Aorta (tissue), 5 donors: ENCODE measurements at places on chromosomes 5 and 9.

DNA sequence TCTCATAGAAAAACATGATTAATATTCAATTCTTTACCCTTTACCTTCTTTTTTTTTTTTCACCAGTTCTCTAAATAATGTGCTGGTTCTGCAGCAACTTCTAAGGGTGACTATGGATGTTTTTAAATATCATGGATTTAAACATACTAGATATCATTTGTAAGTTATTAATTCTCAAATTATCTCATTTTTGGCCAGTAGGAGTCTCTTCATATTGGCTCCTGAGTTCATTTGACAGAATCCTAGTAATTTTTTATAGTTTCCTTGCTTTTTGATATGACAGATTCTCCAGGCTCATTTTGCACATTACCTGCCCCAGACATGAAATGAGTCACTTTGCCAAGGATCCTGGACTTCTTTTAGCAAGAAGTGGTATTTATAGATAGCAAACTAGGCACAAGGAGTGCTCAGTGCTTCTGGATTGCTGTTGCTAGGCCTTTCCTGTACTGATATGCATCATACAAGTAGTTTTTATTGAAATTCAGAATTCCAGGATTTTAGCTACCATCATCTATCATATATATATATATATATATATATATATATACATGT lies 201.3 kb upstream of the IL12B start:
- DNase-seq: no peak

- no peak for DNase-seq
These were observed 18.9 kb downstream of the OGN start for GRCh38 chr9:92385477-92385876.

GRCh38 chr9:21591221-21592062 lies 109.3 kb upstream of the IFNE start:
- peak; percentile 78 for DNase-seq

- DNase-seq: no peak
These were observed 193.6 kb downstream of the MTRR start for GRCh38 chr5:8062521-8062920.

GRCh38 chr9:31153250-31153840 lies 1231.1 kb upstream of the ACO1 start:
- DNase-seq: no peak

DNA sequence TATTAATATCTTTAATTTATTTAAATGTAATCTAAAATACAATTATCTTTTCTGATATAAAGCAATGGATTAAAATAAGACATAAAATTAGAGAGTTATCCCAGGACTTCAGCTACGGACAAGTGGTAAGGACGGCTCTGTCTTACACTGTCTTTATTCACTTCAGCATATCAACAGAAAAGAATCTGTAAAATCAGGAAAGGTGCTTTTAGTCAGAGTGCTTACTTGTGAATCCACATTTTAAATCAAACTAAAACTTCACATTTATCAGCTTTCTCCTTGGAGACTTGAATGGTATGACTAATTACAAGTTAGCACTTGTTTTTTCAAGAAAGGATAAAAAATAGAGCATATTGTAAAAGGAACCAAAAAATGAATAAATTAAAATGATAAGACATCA lies 39.3 kb downstream of the ST8SIA4 start:
- no peak for DNase-seq

- no peak for DNase-seq
These were observed 30.7 kb downstream of the TCF7 start for GRCh38 chr5:134145041-134145757.

- DNase-seq: no peak
These were observed 44.0 kb downstream of the NNT start for GRCh38 chr5:43646992-43647391.

DNA sequence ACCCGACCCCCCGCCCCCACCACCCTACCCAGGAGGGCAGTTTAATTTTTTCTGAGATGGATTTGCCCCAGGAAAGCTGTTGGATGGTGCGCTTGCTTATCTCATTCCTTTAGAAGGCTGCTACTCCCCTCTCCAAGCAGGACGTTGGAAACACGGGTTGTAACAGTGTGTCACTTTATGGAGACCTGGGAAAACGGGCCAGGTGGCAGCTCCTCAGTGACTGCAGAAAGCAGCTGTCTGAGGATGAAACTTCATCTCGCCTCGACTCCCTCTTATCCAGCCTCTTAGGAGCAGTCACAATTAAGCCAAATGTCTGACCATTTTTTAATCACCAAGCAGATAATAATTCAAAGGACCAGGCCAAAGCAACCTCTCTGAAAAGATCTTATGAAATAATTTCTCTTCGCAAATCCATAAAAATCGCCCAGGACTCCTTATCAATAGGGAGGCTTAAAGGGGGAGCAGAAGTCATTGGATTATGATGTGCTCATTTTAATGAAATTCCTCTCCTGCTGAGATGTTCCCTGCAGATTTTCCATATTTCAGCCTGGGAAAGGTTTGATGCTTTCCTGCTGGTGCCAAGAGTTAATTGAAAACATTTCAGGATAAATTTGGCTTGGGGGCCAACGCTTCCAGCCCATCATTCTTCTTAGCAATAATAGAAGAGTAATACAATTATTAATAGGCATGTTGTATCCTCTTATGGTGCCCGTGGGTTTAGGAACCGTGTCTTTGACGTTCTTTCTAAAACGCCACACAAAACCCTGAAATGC lies 26.0 kb downstream of the GAS1 start:
- DNase-seq: no peak

DNA sequence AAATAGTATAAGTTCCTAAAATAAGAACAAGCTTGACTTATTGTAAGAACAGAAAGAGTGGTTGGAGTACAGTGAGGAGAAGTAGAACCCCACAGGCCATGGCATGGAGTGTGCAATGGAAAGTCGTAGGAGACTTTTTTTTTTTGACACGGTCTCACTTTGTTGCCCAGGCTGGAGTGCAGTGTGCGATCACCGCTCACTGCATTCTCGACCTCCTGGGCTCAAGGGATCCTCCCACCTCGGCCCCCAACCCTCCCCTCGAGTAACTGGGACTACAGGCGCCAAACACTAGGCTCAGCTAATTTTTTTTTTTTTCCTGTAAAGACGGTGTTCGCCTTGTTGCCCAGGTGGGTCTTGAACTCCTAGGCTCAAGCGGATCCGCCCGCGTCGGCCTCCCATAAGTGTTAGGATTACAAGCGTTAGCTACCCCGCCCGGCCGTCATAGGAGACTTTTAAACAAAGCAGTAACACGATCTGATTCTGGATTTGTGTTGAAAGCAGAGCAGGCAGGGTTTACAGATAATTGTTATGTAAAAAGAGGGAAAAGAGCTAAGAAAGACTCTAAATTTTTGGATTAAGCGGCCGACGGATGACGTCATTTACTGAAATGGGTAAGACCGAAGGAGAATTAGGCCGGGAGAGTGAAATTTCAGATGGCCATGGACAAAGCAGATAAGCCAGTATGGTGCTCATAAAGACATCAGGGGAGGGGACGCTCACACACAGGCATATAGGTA lies 752 bp downstream of the TSTD2 start:
- peak; percentile 84 for DNase-seq

- no peak for DNase-seq
These were observed 90.2 kb downstream of the SAXO1 start for GRCh38 chr9:18942801-18943200.

GRCh38 chr9:114733816-114734215 lies 51.8 kb upstream of the TEX48 start:
- DNase-seq: no peak

GRCh38 chr5:77356740-77357139 lies 135.4 kb downstream of the WDR41 start:
- DNase-seq: no peak

DNA sequence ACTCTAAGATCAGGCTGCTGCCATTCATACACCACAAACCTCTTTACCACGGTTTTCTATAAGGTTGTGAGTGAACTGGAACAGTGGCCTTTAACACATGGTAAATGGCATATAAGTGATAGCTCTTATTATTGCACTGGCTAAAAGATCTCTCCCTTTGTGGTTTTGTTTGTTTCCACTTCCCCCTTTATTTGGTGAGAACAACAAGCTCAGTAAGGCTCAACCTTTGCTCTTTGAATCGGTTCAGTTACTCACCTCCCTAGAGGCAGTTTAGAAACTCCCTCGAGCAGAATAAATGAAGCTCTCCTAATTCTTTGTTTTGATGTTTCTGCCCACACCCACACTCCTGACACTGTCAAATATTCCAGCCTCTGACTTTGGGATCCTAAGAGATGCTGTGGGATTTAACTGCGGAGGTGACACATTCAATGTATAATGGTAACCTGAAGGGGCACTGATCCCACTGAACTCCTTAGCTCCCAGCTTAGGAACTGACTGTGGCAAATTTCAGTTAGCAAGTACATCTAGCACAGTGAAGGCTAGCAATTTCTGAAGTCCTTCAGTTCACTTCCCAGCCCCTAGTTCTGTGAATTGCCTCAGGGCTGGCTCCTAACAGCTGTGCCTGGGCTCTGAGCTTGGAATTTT lies 22.5 kb upstream of the RAD23B start:
- DNase-seq: no peak

GRCh38 chr9:137590469-137591383 lies at the start of gene ZMYND19:
ZMYND19 (minus strand) TSS chr9:137590512; CDS start chr9:137590263, 249 bp downstream.
- DNase-seq: peak; percentile 96

- no peak for DNase-seq
These were observed 1.4 kb upstream of the SNX18 start for GRCh38 chr5:54516051-54516655.

GRCh38 chr5:61330845-61331406 lies 1.1 kb upstream of the ZSWIM6 start:
- DNase-seq: peak; percentile 92

GRCh38 chr9:111926421-111926875 lies 29.8 kb downstream of the UGCG start:
- DNase-seq: no peak

GRCh38 chr5:147179562-147180147 lies 55.2 kb upstream of the STK32A start:
- no peak for DNase-seq

DNA sequence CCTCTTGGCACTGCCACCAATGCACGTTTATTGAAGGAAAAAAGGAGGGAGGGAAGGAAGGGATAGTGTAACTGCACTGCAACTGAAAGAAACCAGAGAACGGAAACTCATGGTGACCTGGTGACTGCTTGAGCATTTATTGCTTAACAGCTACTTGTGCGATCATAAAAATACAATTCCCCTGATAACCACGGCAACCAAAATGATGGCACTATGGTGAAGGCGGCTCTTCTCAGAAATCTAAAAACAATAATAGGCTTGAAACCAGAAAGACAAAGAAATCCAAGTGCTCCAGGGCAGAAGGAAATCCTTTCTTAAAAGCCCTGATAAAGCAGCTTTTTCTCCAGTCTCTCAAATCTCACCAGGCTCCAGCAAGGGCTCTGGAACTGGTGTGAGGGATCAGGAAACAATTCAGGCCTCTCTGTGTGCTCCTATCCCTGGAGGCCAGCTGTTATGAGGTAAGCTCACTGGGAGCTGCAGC lies 1.9 kb downstream of the FBXO10 start:
- no peak for DNase-seq

DNA sequence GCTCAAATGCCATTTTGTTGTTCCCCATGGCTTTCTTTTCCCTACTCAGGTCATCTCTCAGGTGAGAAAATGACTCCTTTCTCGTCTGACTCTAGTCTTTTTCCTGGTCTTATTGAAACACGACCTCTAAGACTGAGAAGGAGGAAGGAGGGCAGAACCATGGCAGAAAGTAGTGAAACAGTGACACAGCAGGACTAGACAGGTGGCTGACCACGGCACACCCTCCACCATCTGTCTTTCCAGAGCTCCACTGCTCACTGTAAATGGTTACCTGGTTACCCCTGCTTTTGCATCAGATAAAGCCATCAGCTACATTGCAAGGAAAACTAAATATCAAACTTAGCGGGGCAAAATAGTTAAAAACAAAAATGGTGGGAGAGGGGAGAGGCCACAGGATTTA lies 30.9 kb downstream of the NR4A3 start:
- no peak for DNase-seq

DNA sequence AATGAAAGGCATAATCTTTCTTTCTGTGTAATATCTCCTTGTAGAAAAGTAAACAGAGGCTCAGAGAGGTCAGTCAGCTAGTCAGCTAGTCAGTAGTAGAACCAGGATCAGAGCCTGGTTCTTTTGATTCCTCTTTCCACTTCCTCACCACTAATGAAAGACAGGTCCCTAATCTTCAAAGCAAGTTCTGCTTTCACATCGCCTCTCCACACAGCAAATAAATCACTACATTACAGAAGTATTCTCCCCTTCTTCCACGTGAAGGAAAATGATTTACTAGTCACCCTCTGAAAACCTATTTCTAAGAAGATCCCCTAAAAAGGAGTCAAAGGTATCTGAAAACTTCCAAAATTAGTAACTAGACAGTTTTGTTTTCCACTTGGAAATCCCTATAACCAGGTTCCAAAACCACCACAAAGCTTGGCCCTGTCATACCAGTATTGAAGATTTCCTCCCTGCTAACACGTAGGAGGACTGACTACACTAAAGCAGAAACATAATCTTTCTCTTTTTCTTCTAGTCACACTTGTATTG lies 140.5 kb upstream of the TARS1 start:
- no peak for DNase-seq

GRCh38 chr5:352639-353611 lies 31.4 kb downstream of the AHRR start:
- no peak for DNase-seq

DNA sequence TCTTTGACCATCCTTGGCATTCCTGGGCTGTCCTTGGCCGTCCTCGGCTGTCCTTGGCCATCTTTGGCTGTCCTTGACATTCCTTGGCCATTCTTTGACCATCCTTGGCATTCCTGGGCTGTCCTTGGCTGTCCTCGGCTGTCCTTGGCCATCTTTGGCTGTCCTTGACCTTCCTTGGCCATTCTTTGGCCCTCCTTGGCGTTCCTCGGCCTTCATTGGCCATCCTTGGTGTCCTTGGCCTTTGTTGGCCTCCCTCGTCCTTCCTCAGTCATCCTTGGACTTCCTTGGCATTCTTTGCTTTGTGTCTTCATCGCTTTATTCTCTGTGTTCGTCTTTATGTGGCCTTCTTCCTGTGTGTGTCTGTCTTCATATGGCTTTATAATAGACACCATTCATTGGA lies 20.7 kb downstream of the NDUFS6 start:
- DNase-seq: peak; percentile 37

DNA sequence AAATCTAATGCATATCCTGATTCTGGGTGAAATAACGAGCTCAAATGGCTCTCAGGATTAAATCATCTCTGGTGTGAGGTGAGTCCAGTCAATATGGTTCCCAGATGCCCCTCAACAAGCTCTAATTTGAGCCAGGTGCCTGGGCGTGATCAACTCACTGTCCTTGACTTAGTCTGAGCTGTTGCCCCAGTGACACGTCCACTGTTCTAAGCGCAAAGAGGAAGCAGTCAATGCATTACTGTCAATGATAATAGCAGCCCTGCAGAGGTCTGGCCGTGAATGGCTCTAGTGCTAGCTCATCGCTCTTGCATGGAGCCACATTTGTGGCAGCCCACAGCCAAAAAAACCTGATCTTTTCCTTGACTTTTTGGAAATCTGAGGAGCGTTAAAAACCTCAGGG lies 128.6 kb upstream of the EFNA5 start:
- no peak for DNase-seq

- DNase-seq: no peak
These were observed 7.0 kb upstream of the CDC20B start for GRCh38 chr5:55180016-55180415.
